AG09319 (cell line): ENCODE measurements at places on chromosomes 6 and 20.
A peak's percentile ranks its signal among the peaks of the same experiment; 100 is the strongest.

- no peak for DNase-seq
Measured at GRCh38 chr6:158198461-158198860, 30.3 kb downstream of the GTF2H5 start.

GRCh38 chr20:50655311-50655880, 35.9 kb downstream of the RIPOR3 start:
- DNase-seq = peak; percentile 90

GRCh38 chr6:4059115-4059777, 19.7 kb downstream of the FAM217A start:
- peak; percentile 27 for DNase-seq

DNA sequence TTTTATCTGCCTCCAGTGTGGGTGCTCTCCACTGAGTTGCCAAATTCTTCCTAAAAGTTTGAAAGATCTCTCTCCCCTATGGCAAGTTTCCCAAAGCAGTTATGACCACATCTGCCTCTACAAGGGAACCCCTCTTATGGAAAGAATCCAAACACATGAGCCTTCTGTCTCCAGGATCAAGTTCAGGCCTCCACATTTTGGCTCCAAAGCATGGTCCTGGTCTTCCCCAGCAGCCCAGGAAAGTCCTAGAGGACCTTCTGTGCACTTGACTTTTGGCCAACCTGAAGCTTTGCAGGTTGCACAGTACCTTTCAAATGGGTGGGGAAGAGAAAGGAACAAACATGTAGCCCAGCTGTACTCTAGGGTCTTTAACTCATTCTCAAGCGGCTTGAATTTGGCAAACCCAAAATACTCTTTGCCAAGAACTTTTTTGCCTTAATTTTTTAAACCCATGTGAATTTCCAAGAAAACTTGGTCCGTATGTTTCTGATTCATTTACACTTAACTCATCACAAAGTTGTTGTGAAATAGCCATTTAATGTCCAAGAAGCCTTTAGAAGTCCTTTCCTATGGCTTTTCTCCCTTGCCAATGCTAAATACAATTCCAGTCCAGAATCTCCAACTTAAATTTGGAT, 240.1 kb upstream of the TBX18 start:
- DNase-seq = no peak

DNA sequence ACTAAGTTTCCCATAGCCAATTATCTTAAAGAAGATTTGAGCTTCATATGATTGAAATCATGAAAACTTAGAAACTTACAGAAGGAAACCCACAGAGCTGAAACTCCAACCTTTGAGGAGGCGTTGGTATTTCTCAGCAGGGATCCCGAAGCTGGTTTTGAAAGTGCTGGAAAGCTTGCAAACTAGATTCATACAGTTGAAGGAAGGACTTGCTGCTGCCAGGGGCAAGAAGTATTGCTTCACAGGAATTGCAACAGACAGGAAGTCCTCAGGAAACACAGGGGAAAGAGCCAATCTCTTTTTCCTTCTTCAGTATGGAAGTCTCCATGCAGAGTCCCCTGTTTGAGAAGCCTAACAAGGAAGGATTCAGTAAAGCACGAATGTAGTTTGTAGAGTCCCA, 419.7 kb downstream of the CD109 start:
- DNase-seq = no peak

DNA sequence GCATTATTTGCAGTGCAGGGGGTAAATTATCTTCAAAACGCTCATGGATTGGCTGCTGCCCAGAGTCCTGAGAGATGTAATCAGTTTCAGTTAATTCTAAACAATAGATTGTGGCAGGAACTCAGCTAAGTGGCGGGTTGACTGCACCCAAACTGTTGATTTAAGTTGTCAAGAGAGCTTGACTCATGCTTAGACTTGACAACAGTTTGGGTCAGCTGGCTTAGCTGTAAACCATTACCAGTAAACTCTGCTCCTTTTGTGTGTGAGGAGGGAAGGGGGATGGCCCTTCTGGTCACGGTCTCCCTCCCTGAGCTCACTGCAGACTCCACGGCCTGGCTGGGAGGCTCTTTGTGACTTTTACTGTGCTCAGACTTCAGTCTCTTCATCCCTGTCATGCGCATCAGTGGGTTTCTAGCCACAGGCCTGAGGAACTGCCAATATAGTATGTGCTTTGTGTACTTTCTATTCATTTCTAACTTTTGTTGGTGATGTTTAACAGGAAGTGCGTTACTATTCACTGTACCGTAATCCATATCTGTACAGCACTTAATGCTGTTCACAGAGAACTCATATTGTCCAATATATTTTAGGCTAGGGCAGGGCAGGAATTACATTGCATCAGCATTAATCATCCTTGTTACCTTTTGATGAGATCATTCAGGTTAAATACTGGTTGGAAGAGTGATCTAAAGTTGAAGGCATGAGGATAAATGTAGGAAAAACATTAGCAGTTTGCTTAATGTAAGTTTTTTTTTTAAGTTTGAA, 488.3 kb downstream of the CDKAL1 start:
- no peak for DNase-seq

DNA sequence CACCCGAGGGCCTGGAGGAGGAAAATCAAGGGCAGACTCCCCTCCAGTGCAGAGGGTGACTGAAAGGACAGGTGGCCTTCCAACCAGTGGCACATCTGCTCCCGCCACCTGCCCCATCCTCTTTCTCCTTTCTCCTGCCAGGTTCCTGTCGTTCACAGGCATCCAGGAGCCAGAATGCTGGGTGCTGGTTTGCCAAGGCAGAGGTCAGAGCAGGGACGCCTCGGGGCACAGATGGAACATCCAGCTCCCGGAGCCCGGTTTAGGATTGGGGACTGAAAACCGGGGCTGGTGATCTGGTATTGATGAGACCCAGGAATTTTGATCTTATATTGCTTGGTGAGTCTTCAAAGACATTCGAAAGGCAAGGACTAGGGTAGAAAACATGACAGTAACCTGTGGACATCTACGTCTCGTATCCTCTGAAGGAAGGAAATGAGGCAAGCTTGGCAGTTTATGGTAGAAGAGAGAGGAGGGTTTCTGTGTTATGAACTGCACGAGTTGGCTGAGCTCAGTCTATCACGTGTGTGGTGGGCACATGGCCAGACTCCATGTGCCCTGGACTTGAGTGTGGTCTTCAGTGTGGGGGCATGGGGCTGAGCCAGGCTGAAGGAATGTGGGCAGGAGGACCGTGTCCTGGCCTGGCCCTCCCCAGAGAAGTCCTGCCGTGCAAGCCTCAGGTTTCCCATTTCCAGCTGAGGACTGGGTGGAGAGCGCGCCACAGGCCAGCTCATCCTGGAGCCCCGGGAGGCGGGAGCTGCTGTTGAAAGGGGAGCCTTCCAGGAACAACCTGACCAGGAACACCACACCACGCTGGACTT, 74.2 kb downstream of the IRF4 start:
- DNase-seq = no peak

- DNase-seq = no peak
Measured at GRCh38 chr6:73832313-73832712, 136.3 kb downstream of the CD109 start.

DNA sequence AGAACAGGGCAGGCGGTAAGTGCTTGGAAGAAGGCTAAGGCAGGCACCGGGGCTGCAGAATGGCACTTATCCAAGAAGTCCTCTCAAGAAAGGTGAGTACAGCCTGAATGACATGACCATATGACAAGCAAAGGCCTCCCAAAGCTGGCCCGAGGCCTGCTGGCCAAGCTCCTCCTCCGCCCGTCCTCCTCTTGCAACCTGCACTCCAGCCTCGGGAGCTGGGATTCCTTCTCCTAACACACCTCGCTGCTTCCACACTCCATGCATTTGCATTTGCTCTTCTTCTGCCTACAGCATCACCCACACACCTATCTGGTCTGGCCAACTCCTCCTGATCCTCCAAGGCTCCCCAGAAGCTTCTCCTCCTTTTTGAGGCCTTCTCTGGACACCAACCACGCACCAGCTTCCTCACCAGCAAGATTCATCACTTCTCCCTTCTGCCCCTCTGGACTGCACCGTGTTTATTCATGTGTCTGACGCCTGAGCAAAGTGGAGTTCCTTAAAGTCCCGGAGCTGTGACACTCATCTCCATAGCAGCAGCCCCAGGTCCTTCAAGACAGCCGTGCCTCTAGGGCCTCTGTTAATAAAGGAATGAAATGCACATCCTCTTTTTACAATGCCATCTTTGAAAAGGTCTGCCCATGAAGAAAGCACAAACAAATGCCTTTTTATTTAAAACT, 32.3 kb downstream of the CNKSR3 start:
- no peak for DNase-seq

DNA sequence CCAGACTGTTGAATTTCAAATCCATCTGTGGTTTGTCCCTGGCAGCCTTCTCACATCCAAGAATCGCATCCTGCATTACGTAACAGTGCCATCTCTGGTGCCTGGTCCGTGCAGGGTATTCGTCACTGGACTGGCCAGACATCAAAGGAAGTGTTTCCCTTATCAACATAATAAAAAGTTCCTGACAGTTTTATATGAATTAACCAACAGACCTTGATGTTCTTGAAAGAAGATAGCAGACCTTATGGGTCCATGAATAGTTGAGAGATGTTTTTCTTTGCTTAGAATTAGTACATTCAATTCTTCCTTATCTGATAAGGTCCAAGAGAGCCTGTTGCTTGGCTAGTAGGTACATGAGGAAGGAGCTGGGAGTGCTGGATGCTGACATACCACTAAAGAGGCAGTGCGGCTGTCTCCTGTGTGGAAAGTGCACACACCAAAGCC, 77.6 kb downstream of the PHACTR2 start:
- DNase-seq = no peak

- DNase-seq = peak; percentile 16
Measured at GRCh38 chr20:34709831-34710567, 5.9 kb downstream of the TP53INP2 start.

DNA sequence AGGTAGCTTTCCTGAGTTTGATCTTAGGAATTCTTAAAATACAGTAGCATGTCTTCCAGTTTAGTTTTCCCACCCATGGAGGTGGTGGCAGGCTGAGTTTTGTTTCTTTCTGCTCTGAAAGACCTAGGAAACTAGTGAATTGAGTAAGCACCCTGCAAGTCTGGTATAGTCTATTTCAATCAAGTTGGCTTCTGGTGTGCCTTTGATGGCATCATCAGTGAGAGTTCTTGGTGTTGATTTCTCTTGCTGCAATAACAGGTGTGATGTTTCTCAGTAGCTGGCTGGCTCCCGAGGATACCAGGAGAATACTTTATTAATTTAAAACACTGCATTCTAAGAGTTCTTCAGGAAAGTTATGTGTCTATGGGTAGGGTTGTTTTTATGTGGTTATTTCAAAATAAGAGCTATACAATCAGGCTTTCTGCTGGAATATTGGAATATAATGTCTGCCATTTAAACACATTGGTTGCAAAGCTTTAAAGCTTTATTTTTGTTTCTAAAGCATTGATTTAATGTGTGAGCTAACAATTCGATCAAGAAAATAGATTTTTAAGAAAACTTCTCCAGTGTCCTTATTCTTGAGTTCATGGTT, 19.0 kb downstream of the VAPB start:
- no peak for DNase-seq

DNA sequence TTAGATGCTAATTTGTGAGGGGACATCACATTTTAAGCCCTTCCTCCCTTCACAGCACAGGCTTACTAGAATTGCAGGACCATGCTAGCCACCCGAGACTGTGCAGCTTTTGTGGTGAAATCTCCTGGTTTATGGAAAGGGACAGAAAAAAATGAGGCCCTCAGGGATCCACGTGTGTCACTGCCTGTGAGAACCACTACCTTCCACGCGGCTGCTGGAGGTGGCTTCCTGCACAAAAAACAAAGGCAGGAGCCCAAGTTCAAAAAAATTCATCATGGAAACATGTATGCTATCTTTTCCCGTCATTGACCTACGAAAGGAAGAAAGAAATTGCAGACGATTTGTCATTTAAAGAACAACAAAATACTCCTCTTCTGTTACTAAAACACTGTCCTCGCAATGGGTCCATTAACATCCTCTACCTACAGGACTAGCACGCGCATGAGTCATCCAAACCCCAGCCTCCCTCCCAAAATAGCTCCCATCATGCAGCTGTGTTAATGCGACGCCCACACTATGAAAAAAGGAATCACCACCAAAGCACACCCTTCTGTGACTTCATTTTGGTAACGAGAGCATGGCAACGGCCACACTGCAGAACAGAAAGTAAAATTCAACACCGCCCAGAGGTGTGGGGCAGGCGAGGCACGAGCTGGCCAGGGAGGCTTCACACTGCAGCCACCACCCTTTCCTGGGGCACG, 45.7 kb downstream of the RAMACL start:
- no peak for DNase-seq

- DNase-seq = no peak
Measured at GRCh38 chr6:20540683-20541082, 6.4 kb downstream of the CDKAL1 start.

GRCh38 chr6:11219400-11219834, 13.1 kb downstream of the NEDD9 start:
- DNase-seq = no peak

DNA sequence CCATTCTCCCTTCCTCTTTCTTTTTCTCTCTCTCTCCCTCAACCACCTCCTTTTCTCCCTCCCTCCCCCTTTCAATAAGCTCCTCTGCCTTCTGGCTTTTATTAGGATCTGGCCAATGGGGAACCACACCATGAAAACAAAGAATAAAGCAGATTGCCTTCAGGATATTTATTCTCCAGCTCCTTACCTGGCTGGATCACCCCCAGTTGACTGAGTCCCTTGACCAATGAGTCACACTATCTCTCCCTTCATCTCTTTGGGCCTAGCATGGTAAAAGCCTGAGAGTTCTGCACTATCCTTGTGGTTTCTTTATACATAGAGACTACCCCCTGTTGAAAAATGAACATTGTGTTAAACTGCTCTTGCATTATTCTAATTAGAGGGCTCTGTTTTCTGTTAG, 476.8 kb downstream of the EPHA7 start:
- DNase-seq = no peak

DNA sequence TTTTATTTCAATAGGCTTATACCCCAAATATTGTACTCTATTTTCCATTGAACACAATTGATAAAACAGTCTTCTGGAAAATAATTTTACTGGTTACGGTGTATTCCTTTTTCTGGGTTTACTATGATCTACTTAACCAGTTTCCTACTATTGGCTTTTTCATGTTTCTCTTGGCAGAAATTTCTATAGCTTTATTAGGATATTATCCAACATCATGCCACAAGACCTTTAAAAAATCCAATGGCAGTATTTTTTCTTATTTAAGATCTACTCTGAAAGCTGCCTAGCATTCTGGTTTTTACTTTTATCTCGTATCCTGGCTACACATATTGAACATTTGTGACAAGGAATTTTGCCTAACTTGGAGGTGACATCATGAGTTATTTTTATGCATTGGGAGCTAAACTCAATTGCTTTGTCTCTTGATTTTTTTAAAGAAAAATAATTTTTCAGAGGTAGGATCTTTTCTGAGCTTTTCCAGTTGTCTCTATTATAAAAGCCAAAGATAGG, 45.5 kb downstream of the SLC9A8 start:
- no peak for DNase-seq
